Activated naive CD4-positive, alpha-beta T cell treated with anti-CD3 and anti-CD28 coated beads for 36 hours (primary cell): ENCODE measurements at places on chromosomes 12 and 14. TPM values are rescaled to one million over a fixed set of nuclear protein-coding genes. Genes with fewer than 3 reads are reported as not detected.

DNA sequence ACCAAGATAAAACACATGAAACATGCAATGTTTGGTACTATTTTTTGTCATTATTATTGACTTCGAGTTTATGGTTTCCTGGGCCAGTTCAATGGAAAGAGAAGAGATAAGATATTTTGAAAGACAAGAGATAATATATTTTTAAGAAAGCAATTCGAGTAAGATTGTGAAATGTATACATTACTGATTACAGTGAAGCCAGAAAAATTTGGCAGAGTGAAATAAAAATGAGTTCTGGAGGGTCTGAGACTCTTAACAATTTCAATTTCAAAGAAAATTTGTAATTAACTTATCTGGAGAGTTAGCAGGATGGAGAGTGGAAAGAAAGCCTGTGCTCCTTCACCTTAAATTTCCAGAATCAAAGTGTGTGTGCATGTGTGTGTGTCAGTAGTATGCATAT lies 17.3 kb downstream of the CCER1 start:
- DNase-seq: no peak
- no peak overlapping the region for H3K27ac ChIP-seq
- no peaks in the 10 kb centered on the region for H3K4me1 ChIP-seq
- H3K27me3 ChIP-seq: peaks cover 17% of the 10 kb centered on the region

- peaks cover 12% of the 10 kb centered on the region for H3K4me1 ChIP-seq
- H3K4me3 ChIP-seq: no peak overlapping the region
- H3K27me3 ChIP-seq: no peaks in the 10 kb centered on the region
- no peaks in the 10 kb centered on the region for H3K36me3 ChIP-seq
- DNase-seq: peak; percentile 40
Measured at GRCh38 chr12:90090929-90091651, 382.5 kb upstream of the ATP2B1 start.

GRCh38 chr14:22375321-22375930 lies 213.6 kb downstream of the DAD1 start:
- no peaks in the 10 kb centered on the region for H3K4me1 ChIP-seq
- no peaks in the 10 kb centered on the region for H3K36me3 ChIP-seq
- H3K27me3 ChIP-seq: no peaks in the 10 kb centered on the region
- H3K4me3 ChIP-seq: no peak overlapping the region
- no peak for DNase-seq

- H3K4me1 ChIP-seq: peaks cover 9% of the 10 kb centered on the region
- H3K27ac ChIP-seq: no peak overlapping the region
Measured at GRCh38 chr12:58425481-58426392, 484.4 kb downstream of the ATP23 start.

DNA sequence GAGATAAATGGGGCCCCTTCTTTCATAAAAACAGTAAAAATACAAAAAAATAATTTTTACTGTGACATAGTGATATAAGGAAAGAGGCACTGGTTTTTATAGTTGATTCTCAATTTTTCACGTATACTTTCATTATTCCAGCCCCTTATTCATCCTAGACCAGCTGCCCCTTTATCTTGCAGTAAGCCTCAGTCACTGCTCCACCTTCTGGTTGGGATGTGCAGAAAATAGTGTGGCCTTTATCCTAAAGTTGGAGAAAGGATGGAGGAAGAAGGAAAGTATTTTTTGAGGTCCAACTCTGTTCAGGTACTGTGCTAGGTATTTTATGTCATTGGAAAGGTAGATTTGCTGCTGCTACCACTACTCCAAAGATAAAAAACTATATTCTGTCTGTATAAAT lies 172.7 kb downstream of the ANO6 start:
- peak; percentile 24 for DNase-seq
- no peaks in the 10 kb centered on the region for H3K27me3 ChIP-seq

- DNase-seq: no peak
- H3K27ac ChIP-seq: no peak overlapping the region
- H3K4me3 ChIP-seq: no peak overlapping the region
- H3K36me3 ChIP-seq: no peaks in the 10 kb centered on the region
- H3K27me3 ChIP-seq: no peaks in the 10 kb centered on the region
- peaks cover 18% of the 10 kb centered on the region for H3K4me1 ChIP-seq
Measured at GRCh38 chr14:35342489-35343010, 50.4 kb downstream of the PSMA6 start.

GRCh38 chr12:47939009-47939601 lies 24.3 kb upstream of the TMEM106C start:
- no peak overlapping the region for H3K27ac ChIP-seq
- no peak for DNase-seq
- peaks cover 10% of the 10 kb centered on the region for H3K27me3 ChIP-seq
- H3K4me3 ChIP-seq: no peak overlapping the region
- no peaks in the 10 kb centered on the region for H3K4me1 ChIP-seq
- no peaks in the 10 kb centered on the region for H3K36me3 ChIP-seq

- no peak for DNase-seq
- H3K27ac ChIP-seq: no peak overlapping the region
- H3K4me3 ChIP-seq: no peak overlapping the region
Measured at GRCh38 chr12:62372825-62373224, 93.8 kb upstream of the MON2 start.

- H3K27me3 ChIP-seq: no peaks in the 10 kb centered on the region
- H3K4me1 ChIP-seq: peaks cover 7% of the 10 kb centered on the region
- peak; percentile 84 for DNase-seq
- H3K27ac ChIP-seq: no peak overlapping the region
- peak overlapping the region; percentile 69 for H3K4me3 ChIP-seq
- no peaks in the 10 kb centered on the region for H3K36me3 ChIP-seq
Measured at GRCh38 chr12:52879394-52880351, 25.2 kb downstream of the KRT8 start.

DNA sequence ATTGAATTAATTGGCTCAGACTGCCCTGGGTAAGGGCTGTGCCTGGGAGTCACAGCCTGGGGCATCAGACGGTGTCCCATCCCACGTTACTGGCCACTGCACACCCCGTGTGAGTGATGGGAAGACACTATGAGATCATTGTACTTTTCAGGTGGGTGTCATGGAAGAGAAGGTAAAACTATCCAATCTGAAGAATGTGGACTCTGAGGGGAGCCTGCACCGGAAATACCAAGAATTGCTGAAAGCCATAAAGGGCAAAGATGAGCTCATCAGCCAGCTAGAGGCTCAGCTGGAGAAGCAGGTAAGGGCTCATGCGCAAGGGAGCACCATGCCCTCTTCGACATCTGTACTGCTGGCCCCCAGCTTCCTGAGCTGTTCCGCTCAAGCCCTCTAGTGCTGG lies 24.0 kb downstream of the PLEKHH1 start:
- H3K27me3 ChIP-seq: no peaks in the 10 kb centered on the region
- H3K4me1 ChIP-seq: no peaks in the 10 kb centered on the region
- H3K36me3 ChIP-seq: no peaks in the 10 kb centered on the region
- no peak overlapping the region for H3K27ac ChIP-seq
- no peak for DNase-seq
- no peak overlapping the region for H3K4me3 ChIP-seq

DNA sequence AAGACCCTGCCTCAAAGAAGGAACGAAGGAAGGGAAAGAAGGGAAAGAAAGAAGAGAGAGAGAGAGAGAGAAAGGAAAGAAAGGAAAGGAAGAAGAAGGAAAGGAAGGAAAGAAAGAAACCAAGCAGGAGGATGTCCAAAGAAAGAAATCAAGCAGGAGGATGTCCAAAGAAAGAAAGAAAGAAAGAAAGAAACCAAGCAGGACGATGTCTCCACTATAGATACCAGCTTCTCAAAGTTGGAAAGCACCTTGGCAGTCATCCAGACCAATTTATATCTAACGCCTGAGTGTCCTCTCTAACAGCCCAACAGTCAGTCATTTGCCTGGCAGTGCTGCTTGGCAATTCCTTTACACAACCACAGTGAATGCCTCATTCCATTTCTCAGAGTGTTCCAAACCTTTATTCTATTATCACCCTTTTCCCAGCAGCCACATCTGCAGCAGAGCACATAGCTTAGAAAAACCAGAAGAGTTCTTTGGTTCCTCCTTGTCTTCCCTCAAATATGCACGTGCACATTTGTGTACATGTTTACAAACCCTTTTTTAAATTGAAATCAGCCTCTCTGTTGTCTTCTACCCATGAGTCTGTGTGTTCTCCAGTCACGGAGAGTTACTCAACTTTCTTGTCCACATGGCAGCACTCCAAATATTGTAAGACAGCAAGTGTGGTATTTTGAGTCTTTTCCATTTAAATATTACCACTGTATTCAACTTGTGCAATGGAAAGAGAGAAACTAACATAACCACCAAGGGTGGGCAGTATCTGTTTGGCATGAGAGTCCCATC lies 138.4 kb downstream of the STXBP6 start:
- peaks cover 17% of the 10 kb centered on the region for H3K27me3 ChIP-seq
- no peak overlapping the region for H3K27ac ChIP-seq
- no peaks in the 10 kb centered on the region for H3K36me3 ChIP-seq
- no peak overlapping the region for H3K4me3 ChIP-seq

DNA sequence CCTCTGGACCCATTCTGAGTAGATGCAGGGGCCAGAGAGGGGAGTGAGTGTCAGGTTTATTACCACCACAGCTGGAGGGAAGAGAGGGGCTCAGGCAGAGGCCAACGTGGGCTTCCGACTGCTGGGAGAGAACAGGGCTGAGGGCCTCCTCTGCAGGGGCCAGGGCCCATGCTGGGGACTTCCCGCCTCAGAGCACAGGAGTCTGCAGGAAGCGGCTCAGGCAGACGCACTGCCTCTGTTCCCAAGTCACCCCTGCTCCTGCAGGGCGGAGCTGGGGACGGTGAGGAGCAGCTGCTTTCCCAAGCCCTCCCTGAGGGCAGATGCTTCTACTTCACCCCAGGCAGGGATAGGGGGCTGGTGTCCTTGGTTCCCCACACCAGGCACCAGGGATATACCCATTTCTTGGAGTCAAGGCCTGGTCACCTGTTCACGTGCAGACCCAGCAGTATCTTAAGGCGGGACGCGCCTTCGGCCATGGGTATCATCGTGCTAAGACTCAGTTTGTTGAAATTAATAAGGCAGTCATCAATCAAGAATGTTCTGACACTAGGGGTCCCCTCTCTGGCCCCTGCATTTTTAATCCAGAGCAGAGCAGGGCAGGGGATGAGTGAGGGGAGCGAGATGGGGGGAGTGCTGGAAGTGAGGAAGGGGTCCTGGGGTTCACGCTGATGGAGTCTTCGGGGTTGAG lies 100.0 kb downstream of the PIWIL1 start:
- no peak for DNase-seq
- H3K27ac ChIP-seq: no peak overlapping the region
- no peaks in the 10 kb centered on the region for H3K36me3 ChIP-seq
- H3K27me3 ChIP-seq: no peaks in the 10 kb centered on the region

GRCh38 chr14:100534528-100535286 lies 52.5 kb downstream of the BEGAIN start:
- peaks cover 4% of the 10 kb centered on the region for H3K4me1 ChIP-seq
- no peak overlapping the region for H3K4me3 ChIP-seq
- H3K36me3 ChIP-seq: no peaks in the 10 kb centered on the region
- H3K27ac ChIP-seq: no peak overlapping the region

DNA sequence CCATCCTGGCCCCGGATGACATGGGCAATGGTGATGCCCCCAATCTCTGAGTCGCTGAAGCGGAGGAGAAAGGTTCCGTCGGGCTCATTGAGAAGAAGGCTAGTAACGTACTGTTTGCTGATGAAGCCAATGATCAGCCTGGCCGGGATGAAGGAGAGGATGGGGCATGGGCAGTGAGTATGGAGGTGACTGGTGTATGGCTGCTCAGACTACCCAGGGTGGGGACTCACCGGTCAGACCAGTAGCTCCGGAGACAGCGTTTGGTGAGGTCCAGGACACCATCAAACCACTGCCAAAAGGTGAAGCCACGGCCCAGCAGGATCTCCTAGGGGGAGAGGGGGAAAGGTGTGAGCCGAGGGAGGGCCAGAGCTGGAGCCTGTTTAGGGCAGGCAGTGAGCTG lies 10.9 kb downstream of the NAB2 start:
- no peaks in the 10 kb centered on the region for H3K27me3 ChIP-seq
- DNase-seq: no peak
- H3K4me1 ChIP-seq: peaks cover 39% of the 10 kb centered on the region
- H3K27ac ChIP-seq: peak overlapping the region; percentile 75
- peaks cover 49% of the 10 kb centered on the region for H3K36me3 ChIP-seq

DNA sequence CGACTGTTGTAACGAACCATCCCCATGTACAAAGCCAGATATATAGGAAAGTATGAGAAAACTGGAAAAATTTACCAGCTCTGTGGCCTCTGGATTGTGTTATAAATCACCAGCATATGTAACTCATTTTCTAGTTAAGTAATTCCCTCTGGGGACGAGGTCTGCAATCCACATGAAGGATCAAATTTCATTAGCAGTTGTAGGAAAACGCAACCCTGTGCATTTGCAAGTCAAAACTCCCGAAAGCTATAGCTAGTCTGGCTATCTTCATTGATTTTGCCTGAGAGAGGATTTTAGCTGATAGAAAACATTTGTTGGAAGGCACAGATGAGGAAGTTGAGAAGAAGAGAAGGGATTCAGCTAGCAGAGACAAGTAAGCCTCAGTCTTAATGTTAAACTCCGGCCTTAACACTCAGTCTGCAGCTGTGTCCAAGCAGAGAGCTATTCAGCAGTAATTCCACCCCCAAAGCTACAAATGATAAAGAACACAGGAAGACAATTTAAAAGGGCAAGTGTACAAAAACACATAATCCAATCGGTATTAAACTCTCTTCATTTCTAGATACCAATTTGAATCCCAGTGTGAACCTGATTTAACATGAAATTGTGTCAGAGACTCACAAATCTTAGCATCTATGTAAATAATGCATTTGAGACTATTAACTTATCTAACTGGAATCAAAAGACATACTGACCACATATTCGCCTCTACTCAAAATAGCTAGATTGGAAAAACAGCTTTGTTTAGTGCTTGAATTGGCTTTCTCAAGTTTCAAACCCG lies 54.2 kb upstream of the CERS5 start:
- no peak overlapping the region for H3K27ac ChIP-seq
- H3K4me3 ChIP-seq: no peak overlapping the region
- no peaks in the 10 kb centered on the region for H3K36me3 ChIP-seq
- H3K4me1 ChIP-seq: peaks cover 38% of the 10 kb centered on the region
- H3K27me3 ChIP-seq: no peaks in the 10 kb centered on the region

DNA sequence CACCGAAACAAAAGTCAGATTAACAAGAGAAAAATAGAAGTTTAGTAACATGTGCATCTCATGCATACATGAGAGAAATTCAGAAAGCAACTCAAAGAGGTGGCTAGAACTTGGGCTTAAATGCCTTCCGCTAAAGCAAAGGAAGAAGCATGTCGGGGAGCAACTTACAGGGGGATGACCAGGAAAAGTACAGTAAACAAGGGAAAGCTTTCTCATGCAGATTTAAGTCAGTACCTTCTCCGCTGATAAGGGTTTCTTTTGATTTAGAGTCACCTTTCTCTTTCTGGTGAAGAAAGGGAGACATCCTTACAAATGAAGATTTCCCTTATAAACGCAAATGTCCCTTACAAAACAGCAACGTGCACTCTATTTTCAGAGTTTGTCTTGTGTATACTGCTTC lies 6.0 kb upstream of the RNASE6 start:
- no peaks in the 10 kb centered on the region for H3K27me3 ChIP-seq
- no peak overlapping the region for H3K27ac ChIP-seq
- no peaks in the 10 kb centered on the region for H3K36me3 ChIP-seq
- no peak for DNase-seq
- H3K4me1 ChIP-seq: no peaks in the 10 kb centered on the region

The KCNA5 gene
- not detected for total RNA-seq

The MAP3K9 gene
- 6.9 TPM for total RNA-seq

The ANHX gene
- not detected for total RNA-seq

The SRGAP1 gene
- total RNA-seq: not detected

The SELPLG gene
- 19.9 TPM for total RNA-seq

The BICDL1 gene
- 133 TPM for total RNA-seq

The BMP4 gene
- total RNA-seq: not detected

The SIX4 gene
- total RNA-seq: not detected

The RDH5 gene
- total RNA-seq: 2.1 TPM
